ENCODE measurements at places on chromosomes 6 and 20.

DNA sequence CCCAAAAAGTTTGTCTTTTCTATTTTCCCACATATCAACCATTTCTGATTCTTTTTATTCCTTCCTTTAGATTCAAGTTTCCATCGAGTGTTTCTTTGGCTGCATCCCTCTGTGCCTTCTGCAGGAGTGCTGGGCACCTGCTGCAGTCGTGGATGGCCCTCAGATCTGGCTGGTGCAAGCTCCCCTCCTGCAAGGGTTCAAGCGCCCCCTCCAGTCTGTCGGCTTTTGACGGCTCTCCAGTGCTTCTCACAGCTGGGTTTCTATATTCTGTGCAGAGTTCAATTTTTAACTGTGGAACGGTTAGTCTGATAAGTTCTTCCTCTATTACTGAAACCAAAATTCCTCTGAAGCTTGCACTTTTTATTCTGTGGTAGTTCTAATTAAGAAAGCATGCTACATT lies 132.1 kb downstream of the HUS1B start:
- no peak overlapping the region for H3K27ac ChIP-seq
- no peak overlapping the region for H3K4me3 ChIP-seq
- no peak for DNase-seq
- H3K27me3 ChIP-seq: no peaks in the 10 kb centered on the region
- H3K4me1 ChIP-seq: no peaks in the 10 kb centered on the region

DNA sequence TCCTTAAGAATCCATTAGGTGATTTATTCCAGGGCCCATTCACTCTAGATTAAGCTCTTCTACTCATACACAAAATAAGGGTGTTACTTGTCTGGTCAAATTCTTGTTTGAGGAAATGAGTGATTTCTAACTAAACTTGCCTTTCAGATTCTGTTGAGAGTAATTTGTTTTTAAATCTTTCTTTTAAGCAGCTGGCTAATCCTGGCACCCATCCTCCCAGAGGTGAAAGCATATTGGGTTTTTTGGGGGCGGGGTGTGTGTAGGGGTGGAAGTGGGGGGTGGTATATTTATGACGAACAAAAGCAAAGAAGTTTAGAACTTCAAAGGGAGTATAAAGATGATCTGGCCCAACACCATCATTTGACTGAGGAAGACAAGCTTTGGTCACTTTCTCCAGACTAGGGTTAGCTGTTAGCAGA lies 94.7 kb downstream of the RTN4IP1 start:
- no peak for DNase-seq
- H3K27me3 ChIP-seq: no peaks in the 10 kb centered on the region
- H3K4me1 ChIP-seq: no peaks in the 10 kb centered on the region
- H3K4me3 ChIP-seq: no peak overlapping the region
- no peak overlapping the region for H3K27ac ChIP-seq

GRCh38 chr6:138912308-138912707 lies 75.7 kb downstream of the REPS1 start:
- H3K4me3 ChIP-seq: no peak overlapping the region
- no peaks in the 10 kb centered on the region for H3K4me1 ChIP-seq
- H3K36me3 ChIP-seq: peaks cover 39% of the 10 kb centered on the region
- H3K27me3 ChIP-seq: no peaks in the 10 kb centered on the region
- DNase-seq: no peak
- H3K27ac ChIP-seq: no peak overlapping the region

GRCh38 chr6:14353281-14353680 lies 235.7 kb downstream of the CD83 start:
- H3K36me3 ChIP-seq: no peaks in the 10 kb centered on the region
- peaks cover 12% of the 10 kb centered on the region for H3K4me1 ChIP-seq
- DNase-seq: no peak
- H3K27ac ChIP-seq: no peak overlapping the region
- H3K27me3 ChIP-seq: no peaks in the 10 kb centered on the region
- no peak overlapping the region for H3K4me3 ChIP-seq

- no peak overlapping the region for H3K4me3 ChIP-seq
- no peaks in the 10 kb centered on the region for H3K27me3 ChIP-seq
- no peak for DNase-seq
- H3K27ac ChIP-seq: no peak overlapping the region
- H3K4me1 ChIP-seq: no peaks in the 10 kb centered on the region
These were observed 120.9 kb upstream of the SUPT3H start for GRCh38 chr6:45498591-45498990.

DNA sequence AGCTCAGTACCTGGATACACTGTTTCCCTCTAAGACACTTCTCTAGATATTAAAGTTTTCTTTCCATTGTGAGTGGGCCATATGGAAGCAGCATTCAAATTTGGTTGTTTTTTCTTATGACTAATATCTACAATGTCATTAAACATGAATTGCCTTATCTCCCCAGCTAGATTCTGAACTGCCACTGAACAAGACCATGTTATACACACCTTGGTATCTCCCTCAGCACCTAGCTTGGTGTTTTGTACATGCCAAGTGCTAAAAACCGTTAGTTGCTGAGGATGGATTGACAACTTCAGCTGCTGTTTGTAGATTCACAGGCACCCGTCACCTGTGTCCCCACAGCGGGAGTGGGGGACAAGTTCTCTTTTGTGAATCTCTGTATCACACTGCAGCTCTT lies 131.1 kb downstream of the KIF13A start:
- no peak for DNase-seq
- no peaks in the 10 kb centered on the region for H3K36me3 ChIP-seq
- H3K27me3 ChIP-seq: no peaks in the 10 kb centered on the region
- peaks cover 38% of the 10 kb centered on the region for H3K4me1 ChIP-seq
- no peak overlapping the region for H3K27ac ChIP-seq
- H3K4me3 ChIP-seq: no peak overlapping the region

- no peaks in the 10 kb centered on the region for H3K36me3 ChIP-seq
- peak overlapping the region; percentile 97 for H3K27ac ChIP-seq
- no peak for DNase-seq
- peaks cover 55% of the 10 kb centered on the region for H3K4me1 ChIP-seq
- no peaks in the 10 kb centered on the region for H3K27me3 ChIP-seq
- H3K4me3 ChIP-seq: peak overlapping the region; percentile 62
These were observed 21.2 kb upstream of the NFATC2 start for GRCh38 chr20:51563486-51564332.

DNA sequence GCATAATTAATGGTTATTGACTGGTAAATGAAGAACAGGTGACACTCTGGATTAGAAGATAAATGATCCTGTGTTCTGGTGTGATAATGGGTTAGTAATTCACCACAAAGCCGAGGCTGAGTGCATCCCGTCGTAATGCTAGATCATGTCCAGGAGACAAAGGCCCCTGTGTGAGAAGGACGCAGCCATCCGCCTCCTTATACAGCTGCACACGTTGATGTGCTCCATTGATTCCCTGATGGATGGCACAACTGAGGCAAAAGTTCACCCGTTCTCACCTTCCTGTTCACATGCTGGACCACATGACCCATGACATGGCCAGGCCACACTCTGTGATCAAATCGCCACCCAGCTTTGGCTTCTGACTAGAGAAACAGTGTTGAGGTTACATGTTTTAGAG lies 136.1 kb downstream of the FOXC1 start:
- H3K27me3 ChIP-seq: no peaks in the 10 kb centered on the region
- H3K4me1 ChIP-seq: no peaks in the 10 kb centered on the region
- no peak for DNase-seq
- no peaks in the 10 kb centered on the region for H3K36me3 ChIP-seq

- no peaks in the 10 kb centered on the region for H3K27me3 ChIP-seq
- no peak overlapping the region for H3K4me3 ChIP-seq
- DNase-seq: no peak
- no peaks in the 10 kb centered on the region for H3K36me3 ChIP-seq
- peaks cover 18% of the 10 kb centered on the region for H3K4me1 ChIP-seq
These were observed 97.6 kb upstream of the HDGFL1 start for GRCh38 chr6:22471746-22472145.

GRCh38 chr6:19830171-19830570 lies 7.0 kb upstream of the ID4 start:
- no peak overlapping the region for H3K4me3 ChIP-seq
- no peaks in the 10 kb centered on the region for H3K4me1 ChIP-seq
- no peak for DNase-seq
- H3K36me3 ChIP-seq: no peaks in the 10 kb centered on the region

GRCh38 chr6:40179496-40179895 lies 245.2 kb upstream of the MOCS1 start:
- H3K4me1 ChIP-seq: no peaks in the 10 kb centered on the region
- H3K4me3 ChIP-seq: no peak overlapping the region
- peak; percentile 31 for DNase-seq

- H3K36me3 ChIP-seq: no peaks in the 10 kb centered on the region
- no peak overlapping the region for H3K27ac ChIP-seq
- DNase-seq: no peak
- no peaks in the 10 kb centered on the region for H3K4me1 ChIP-seq
These were observed 31.8 kb upstream of the MAFB start for GRCh38 chr20:40720826-40721225.

GRCh38 chr6:159037756-159038290 lies 7.0 kb downstream of the TAGAP start:
- no peaks in the 10 kb centered on the region for H3K27me3 ChIP-seq
- H3K36me3 ChIP-seq: no peaks in the 10 kb centered on the region
- no peaks in the 10 kb centered on the region for H3K4me1 ChIP-seq
- no peak for DNase-seq
- no peak overlapping the region for H3K27ac ChIP-seq

GRCh38 chr6:112215488-112216284 lies 38.7 kb downstream of the LAMA4 start:
- DNase-seq: no peak
- H3K4me3 ChIP-seq: no peak overlapping the region
- H3K36me3 ChIP-seq: no peaks in the 10 kb centered on the region
- peaks cover 53% of the 10 kb centered on the region for H3K4me1 ChIP-seq
- no peaks in the 10 kb centered on the region for H3K27me3 ChIP-seq

GRCh38 chr6:148494226-148494625 lies 151.6 kb downstream of the SASH1 start:
- H3K4me3 ChIP-seq: no peak overlapping the region
- no peak for DNase-seq

GRCh38 chr6:148226284-148226683 lies 116.4 kb upstream of the SASH1 start:
- no peak overlapping the region for H3K4me3 ChIP-seq
- H3K27ac ChIP-seq: no peak overlapping the region
- H3K4me1 ChIP-seq: no peaks in the 10 kb centered on the region
- no peak for DNase-seq
